ENCODE measurements at places on chromosomes 2 and 18.

DNA sequence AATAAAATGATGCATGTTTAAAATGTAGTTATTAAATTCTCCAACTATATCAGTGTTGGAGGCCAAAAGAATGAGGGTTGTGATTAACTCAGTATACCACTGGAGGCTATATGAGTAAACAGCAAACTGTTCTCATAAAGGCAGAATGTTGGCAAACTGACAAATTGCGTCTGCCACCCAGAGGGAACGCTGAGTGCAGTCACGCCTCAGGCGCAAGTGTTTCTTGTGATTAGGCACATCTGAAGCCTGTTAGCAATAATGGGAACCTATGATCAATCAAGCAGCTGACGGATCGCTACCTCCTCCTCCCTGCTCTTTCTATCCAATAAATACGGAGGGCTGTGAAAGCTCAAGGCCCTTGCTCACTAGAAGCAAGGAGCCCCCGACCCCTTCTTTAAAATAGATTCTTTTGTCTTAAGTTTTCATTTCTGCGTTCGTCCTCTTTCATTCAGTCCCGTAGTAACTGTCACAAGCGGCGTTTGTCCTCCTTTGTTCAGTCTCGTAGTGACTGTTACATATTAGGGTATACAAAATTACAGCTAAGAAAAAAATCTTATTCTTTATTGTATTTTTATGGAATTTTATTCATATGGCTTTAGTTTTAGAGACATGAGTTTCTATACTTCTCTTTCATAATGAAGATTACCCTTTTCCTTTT lies 16.3 kb upstream of the RMND5A start:
- no peak for DNase-seq

GRCh38 chr2:16386031-16386430 lies 279.6 kb downstream of the CYRIA start:
- DNase-seq = no peak

DNA sequence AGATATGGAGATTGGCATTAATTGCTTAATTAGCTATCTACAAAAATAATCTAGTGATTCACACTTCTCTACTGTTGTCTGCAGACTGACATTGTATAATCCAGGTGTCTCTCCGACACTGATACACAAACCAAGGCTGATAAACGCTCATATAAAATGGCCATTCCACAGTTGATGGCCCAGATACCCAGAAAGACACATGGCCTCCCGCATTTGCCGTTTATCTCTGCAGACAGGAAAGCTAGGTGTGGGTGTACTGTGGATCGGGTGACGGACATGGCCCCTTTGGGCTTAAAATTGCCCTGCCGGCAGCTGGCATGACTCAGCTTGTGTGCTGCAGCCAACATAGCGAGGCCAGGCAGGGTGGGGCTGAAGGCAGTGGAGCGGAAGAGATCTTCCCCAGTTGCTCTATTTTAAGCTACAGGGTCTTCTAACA lies 18.5 kb downstream of the PMAIP1 start:
- no peak for DNase-seq

DNA sequence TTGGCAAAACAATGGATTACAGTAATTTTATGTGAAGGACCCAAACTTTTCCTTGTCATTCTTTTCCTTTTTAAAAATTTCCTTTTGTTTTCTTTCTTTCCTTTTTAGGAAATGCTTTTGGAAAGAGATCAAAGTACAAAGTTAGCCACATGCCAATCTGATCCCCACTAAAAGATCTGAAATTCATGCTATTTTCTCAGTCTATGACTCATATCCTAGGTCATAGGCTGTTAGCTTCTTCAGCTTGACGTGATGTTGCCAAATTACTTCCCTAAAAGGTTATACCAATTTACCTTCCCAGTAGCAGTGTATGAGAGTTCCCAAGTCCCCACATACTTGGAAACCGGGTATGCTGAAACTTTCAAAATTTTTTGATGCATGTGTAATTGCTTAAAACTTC lies 355.3 kb downstream of the INSIG2 start:
- no peak for DNase-seq

GRCh38 chr2:230749111-230749510 lies 36.5 kb downstream of the CAB39 start:
- no peak for DNase-seq

DNA sequence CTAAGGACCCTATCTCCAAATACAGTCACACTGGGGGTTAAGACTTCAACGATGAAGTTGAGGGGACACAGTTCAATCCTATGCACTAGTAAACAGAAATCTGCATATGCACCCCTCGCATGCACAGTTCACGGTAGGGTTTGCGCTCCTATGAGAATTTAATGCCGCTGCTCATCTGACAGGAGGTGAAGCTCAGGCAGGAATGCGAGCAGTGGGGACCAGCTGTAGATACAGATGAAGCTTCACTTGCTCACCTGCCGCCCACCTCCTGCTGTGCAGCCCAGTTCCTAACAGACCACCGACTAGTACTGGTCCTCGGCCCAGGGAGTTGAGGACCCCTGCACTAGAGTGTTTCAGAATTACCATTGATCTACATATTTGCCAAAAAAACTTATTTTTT lies 40.0 kb upstream of the FAHD2A start:
- DNase-seq = no peak

DNA sequence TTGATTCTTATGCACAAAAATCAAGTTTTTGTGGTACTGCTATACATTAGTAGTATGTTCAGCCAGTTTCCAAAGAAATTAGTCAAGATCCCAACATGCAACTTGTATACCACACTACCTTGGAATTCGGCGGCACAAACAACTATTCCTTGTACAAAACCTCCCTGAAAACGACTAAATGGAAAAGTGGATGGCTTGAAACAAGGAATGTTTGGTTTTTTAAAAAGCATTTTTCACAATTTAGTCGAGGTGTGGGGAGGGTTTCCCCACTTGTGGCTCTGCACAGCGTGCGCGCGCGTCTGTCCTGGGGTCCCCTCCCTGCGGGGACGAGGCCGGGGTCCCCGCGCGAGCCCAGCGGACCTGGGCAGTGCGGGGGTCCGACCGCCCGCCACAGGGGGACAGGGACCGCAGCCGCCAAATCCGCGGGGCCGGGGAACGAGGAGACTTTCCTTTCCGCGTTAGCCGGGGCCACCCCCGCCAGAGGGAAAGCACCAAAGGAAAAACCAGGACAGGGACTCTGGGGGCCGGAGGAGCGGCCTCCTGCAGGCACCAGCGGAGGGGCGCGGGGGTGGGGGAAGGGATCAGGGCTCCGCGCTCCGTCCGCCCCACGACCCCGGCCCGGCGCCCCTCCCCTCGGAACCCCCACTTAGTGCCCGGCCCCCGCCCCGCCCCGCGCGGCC lies 534 bp upstream of the SOCS6 start:
- DNase-seq = no peak

GRCh38 chr2:151051574-151052220 lies 210.0 kb downstream of the RBM43 start:
- DNase-seq = no peak

DNA sequence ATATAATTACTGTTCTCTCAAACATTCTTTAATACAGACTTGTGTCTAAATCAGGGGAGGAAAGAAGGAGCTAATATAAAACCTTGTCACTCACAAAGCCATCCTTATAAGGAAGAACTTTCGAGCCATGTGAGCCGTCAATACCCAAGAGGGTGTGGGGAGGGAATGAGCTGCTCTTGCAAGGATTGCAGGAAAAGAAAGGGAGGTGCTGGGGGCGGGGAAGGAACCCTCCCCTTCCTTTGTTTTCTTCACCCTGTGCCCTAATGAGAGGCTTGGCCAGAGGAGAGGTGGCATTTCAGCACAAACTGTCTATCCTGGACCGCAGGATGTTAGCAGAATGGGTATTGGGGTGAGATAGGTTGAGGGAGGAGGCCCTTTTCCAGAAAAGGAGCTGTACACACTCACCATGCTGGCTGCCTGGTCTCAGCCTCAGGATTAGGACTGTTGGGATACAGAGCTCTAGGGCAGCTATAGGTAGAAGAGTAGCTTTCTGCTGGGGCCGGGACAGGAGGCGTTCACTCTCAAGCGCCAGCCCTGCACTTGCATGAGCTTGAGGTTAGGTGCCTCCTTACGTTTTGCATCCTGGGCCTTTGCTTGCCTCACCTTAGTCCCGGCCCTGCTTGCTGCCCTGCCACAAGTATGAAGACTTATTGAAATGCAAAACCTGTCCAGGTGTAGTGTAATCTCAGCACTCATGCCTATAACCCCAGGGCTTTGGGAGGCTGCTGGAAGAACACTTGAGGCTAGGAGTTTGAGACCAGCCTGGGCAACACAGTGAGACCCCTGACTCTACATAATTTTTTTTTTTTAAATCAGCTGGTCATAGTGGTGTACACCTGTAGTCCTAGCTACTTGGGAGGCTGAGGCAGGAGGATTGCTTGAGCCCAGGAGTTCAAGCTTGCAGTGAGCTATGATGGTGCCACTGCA lies 190.5 kb downstream of the LOXHD1 start:
- no peak for DNase-seq

DNA sequence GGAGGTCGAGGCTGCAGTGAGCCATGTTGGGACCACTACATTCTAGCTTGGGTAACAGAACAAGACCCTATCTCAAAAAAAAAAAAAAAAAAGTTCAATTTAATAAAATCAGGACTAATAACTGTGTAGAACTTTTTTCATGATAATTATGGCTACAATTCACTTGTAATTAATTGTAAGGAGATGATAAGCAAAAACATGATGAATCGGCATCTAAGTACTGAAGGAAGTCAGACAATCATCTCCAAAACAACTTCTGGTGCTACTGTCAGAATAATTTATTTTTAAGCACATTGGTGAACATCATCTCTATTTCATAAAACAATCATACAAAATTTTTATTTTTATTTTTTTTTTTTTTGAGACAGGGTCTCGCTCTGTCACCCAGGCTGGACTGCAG lies 9.7 kb upstream of the MTHFD2 start:
- DNase-seq = no peak

All from T-helper 22 cell (primary cell).